ENCODE measurements at places on chromosomes 3 and 15. TPM values are rescaled to one million over a fixed set of nuclear protein-coding genes. Genes with fewer than 3 reads are reported as not detected.

DNA sequence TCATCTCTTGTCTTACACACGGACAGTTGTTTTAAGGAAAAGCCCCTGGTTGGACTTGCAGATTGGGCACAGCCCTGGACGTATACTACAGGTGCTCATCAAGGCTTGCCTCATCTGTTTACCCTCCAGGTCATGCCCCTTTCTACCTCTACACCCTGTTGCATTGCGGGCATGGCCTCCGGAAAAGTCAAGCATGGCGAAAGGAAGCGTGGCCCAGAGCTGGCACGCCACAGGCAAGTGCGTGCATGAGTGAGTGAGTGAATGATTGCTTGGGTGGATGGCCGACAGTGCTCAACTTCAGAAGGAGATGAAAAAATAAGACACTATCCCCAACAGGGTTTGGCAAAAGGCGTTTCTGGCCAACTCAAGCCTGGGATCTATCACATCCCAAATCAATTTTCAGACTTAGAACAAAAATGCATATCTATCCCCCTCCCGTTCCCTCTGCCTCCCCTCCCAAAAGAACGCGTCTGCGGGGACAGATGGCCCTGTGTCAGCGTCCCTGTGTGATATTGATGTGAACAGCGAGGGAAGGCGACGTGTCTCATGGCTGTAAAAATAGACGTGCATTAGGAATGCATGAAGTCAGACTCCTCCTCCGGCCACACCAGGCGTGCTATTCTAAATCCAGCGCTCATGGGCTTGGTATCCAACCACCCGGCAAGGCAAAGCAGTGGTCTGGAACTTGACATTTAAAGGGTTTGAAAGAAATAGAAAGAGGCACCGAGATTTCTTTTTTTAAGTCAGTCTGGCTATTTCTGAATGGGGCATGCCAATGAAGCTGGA, 96.0 kb downstream of the RPLP1 start:
- no peaks in the 10 kb centered on the region for H3K27me3 ChIP-seq
- H3K4me3 ChIP-seq = no peak overlapping the region
- no peak for DNase-seq
- no peak overlapping the region for H3K27ac ChIP-seq
- H3K36me3 ChIP-seq = no peaks in the 10 kb centered on the region

- H3K36me3 ChIP-seq = peaks cover 5% of the 10 kb centered on the region
- H3K4me1 ChIP-seq = peaks cover 24% of the 10 kb centered on the region
- no peaks in the 10 kb centered on the region for H3K27me3 ChIP-seq
- no peak overlapping the region for H3K4me3 ChIP-seq
- peak overlapping the region; percentile 63 for H3K27ac ChIP-seq
- no peak for DNase-seq
These were observed 7.3 kb downstream of the ST3GAL6 start for GRCh38 chr3:98770261-98771039.

DNA sequence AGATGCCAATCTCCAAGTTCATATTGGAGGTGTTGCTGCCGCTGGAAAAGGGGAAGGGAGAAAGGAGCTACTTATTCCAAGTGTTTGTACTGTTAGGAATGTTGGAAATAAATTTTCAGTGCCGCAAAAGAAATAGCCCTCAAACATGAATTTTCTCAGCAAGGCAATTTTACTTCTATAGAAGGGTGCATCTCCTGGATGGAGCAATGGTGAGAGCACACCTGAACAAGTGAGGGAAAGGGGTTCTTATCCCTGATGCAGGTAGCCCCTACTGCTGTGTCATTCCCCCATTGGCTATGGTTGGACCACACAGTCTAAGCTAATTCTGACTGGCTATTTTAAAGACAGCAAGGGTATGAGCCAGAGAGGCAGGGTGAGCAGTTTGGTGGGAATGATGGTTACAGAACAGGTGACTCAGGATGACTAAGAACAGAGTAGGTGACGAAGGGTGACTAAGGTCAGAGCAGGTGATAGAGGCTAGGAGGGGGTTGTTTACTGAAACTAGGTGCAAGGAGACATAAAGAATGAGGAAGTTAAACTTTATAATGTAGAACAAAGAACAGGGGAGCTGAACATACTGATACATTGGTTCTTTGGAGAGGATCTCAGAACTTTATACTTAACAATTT, 503.5 kb downstream of the EDEM1 start:
- H3K27me3 ChIP-seq = no peaks in the 10 kb centered on the region
- no peaks in the 10 kb centered on the region for H3K36me3 ChIP-seq
- no peak overlapping the region for H3K4me3 ChIP-seq
- H3K27ac ChIP-seq = no peak overlapping the region

DNA sequence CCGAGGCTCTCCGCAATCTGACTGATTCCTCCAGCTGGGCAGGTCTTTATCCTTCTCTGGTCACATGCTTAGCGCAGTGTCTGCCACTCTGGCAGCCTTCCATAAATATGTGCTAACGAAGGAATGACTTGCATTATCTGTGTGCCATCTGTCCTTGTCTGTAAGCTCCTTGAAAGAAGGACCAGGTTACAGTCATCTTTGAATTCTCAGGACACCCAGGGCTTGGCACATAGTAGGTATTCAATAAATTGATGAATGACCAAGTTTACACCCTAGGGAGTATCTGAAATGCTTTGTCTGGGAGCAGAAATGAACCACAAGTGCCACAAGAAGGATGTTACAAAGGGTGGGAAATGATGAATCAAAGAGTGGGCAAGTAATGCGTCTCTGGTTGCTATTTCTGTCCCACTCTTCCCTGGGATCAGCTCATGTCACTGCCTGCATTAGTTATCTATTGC, 16.5 kb upstream of the FAM3D start:
- no peaks in the 10 kb centered on the region for H3K27me3 ChIP-seq
- DNase-seq = no peak
- no peak overlapping the region for H3K4me3 ChIP-seq
- H3K36me3 ChIP-seq = no peaks in the 10 kb centered on the region
- no peak overlapping the region for H3K27ac ChIP-seq
- H3K4me1 ChIP-seq = no peaks in the 10 kb centered on the region

- no peaks in the 10 kb centered on the region for H3K27me3 ChIP-seq
- no peak overlapping the region for H3K4me3 ChIP-seq
- peaks cover 43% of the 10 kb centered on the region for H3K4me1 ChIP-seq
- H3K27ac ChIP-seq = no peak overlapping the region
These were observed 5.2 kb downstream of the LINS1 start for GRCh38 chr15:100596792-100597191.

Gene UQCC5
- total RNA-seq = 1.3 TPM

Data from stomach (tissue), 19 donors.